ENCODE measurements at places on chromosomes 12 and 14. TPM values are rescaled to one million over a fixed set of nuclear protein-coding genes. Genes with fewer than 3 reads are reported as not detected.

DNA sequence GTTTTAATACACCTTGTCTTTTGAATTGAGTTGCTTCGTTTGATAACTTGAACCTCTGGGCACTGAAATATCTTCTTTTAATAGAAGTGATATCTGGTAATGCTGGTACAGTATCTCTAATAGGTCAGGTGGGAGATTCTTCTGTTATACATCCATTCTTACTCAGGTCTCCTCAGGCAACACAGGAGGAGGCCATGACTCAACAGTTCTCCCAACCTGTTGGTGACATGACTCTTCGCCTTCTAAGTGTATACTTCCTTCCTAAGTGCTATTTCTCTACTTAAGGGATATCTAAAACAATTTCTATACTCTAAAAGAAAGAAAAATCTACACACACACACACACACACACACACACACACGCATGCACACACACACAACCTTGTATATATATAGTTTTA lies 509.1 kb downstream of the PCNX1 start:
- no peak overlapping the region for H3K4me3 ChIP-seq
- H3K27ac ChIP-seq = no peak overlapping the region
- no peaks in the 10 kb centered on the region for H3K36me3 ChIP-seq
- H3K4me1 ChIP-seq = peaks cover 9% of the 10 kb centered on the region
- no peaks in the 10 kb centered on the region for H3K27me3 ChIP-seq

DNA sequence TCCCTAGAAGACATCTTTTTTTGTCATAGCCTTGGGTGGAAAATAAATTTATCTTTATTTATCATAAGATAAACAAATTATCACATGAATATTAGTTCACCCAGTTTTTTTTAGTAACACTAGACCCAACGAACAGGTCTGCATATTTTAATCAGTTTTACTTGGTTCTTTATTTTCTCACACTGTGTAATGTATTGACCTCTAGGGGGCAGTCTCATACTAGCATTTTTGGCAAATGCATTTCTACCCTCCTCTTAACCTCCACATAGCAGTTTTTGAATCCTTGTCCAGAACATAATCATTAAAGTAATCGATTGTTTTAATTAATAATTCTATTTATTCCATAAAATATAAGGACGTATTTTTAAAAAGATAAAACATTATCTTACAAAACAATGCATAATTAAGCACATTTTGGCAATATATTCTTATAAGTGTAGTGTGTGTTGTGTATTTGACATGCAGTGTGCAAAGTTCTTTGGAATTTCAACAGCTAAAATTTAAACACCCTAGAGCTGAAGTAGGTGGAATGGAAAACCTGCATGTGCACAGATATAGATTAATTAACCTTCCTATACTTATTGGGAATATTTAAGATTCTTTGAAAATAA lies 31.6 kb upstream of the PTPRQ start:
- DNase-seq = peak; percentile 34
- H3K27me3 ChIP-seq = no peaks in the 10 kb centered on the region
- no peak overlapping the region for H3K27ac ChIP-seq
- no peak overlapping the region for H3K4me3 ChIP-seq
- no peaks in the 10 kb centered on the region for H3K36me3 ChIP-seq
- H3K4me1 ChIP-seq = no peaks in the 10 kb centered on the region

DNA sequence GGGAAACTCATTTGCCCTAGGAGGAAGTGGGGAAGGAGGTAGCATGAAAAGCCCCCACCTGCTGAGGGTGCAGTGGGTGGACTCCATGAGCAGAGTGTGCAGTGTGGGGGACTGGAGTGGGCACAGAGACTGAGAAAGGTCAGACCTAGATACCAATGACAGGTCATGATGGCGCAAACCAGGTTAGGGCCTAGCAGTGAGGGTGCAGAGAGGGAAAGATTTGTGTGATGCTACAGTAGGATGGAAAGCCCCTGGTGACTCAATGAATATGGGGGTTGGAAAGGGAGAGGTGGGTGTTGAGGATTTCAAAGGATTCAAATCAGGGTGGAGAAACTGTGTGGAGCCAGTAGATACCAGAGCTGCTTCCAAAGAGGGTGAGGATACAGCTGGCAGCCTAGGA lies 319.2 kb downstream of the DPF3 start:
- no peaks in the 10 kb centered on the region for H3K27me3 ChIP-seq
- no peaks in the 10 kb centered on the region for H3K4me1 ChIP-seq
- no peaks in the 10 kb centered on the region for H3K36me3 ChIP-seq
- no peak overlapping the region for H3K27ac ChIP-seq

The SPSB2 gene
- 4.9 TPM for total RNA-seq
